T-helper 9 cell (primary cell): ENCODE measurements at places on chromosomes 16 and 17.

GRCh38 chr16:60304720-60305119 lies 1570.6 kb upstream of the GOT2 start:
- DNase-seq = no peak

DNA sequence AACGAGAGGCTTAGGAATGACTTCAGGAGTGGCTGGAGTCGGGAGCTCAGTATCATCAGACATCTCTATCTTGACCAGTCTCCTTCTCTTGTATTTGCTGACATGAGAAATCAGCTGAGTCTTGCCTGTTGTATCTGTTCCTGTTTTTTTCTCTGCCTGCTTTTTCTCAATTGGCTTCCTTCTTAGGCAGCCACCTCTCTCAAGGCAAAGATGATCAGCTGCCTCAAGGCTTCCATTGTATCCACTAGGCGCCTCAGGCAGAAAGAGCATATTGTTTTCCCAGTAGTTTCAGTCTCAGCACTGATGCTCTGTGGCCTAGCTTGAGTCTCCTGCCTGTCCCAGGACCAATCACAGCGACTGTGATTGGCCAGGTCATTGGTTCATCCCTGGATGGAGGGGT lies 306.2 kb downstream of the CPPED1 start:
- DNase-seq = no peak

GRCh38 chr17:61135782-61136181 lies 263.9 kb upstream of the TBX2 start:
- no peak for DNase-seq

DNA sequence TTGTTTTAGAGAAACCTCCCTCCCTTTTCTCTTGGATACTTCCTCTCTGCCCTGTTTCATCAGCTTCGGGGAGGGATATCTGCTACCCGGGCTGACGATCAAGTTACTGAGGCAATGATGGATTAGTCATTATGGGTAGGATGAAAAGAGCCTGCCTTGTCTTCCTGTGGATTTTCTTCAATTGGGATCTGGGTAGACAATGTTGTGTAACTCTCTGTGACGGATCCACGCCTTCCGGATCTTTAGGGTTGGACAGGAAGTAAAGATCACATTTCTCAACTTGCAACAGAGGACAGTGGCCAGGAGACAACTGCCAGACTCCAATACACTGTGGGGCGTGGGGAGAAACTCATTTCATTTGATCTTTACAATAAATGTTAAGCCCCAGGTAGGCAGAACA lies 11.3 kb upstream of the CHST6 start:
- DNase-seq = no peak

GRCh38 chr16:30018731-30019158 lies 4.3 kb upstream of the C16orf92 start:
- no peak for DNase-seq

GRCh38 chr16:85046472-85046916 lies 18.9 kb downstream of the KIAA0513 start:
- DNase-seq = no peak

DNA sequence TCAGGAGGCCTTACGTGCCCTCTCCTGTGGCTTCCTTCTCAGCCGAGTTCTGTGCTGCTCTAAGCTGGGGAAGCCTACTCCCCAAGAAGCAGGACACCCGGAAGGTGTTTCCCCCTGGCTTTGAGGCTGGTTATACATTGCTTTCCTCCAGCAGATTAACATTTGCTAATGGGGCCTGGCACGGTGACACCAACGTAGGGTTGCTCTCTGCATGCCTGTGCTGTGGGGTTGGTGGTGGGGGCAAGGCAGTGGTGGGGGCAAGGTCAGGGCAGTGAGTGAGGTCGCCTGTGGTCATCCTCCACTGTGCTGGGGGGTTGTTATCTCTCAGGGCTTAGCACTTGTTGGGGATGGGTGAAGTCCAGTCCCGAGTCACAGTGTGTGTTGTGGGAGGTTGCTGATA lies 4.2 kb downstream of the USP6 start:
- DNase-seq = no peak

DNA sequence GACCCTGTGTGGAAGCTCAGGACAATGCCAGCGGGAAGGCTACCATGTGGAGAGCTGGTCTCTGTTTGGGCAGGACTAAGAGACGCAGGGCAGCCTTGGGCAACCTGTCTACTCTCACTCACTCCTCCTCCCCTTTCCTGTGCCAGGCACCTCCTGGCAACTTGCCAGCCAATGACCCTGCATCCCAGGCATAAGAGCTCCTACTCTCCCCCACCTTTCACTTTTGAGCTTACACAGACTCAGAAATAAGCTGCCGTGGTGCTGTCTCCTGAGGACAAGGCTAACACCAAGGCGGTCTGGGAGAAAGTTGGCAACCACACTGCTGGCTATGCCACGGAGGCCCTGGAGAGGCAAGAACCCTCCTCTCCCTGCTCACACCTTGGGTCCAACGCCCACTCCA lies 2.6 kb downstream of the HBM start:
- DNase-seq = no peak

DNA sequence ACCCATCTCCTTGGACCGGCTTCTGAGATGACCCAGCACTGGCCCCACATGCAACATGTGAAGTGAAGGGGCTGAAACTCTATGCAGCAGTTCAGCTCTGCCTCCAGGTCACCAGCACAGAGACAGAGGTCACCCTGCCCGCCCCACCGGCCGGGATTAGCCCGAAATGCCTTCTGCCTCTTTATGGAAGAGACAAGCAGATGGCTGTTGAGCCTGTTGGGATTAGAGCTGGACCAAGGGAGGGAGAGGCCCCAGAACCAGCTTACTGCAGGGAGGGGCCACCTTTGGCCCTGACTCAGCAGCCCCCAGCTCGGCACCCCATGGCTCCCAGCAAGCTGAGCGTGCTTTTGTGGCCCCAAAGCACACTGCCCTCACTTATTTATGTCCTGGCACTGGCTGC lies 5.7 kb downstream of the AIPL1 start:
- no peak for DNase-seq

DNA sequence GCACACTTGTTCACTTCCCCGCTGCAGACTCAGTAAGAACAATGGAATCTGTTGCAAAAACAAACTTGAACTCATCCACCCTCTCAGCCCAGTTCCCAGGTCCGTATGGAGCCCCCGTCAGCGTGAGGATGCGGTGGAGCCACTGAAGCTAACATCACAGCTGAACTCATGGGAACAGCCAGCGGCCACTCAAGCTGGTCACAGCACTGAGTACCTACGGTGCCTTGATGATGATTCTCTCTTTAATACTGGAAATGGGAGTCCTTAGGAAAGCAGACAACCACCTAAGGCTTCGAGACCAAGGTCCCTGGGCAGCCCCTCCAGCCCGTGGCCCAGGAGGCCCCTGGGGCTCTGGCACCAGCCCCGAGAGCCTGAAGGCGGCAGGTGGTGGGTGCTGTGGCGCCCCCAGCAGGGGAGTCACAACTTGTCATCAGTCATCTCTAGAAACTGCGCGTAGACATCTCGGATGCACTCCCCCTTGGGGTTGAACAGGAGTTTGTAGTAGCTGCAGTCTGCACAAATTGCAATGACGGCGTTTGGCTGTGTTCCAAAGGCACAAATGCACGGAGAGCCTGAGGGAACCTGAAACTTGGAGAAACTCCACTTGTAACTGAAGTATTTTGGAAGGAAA lies 31.0 kb upstream of the RHOT1 start:
- peak; percentile 15 for DNase-seq

GRCh38 chr16:67019171-67019570 lies 9.8 kb upstream of the CBFB start:
- no peak for DNase-seq

- DNase-seq = no peak
Observed at GRCh38 chr17:43367737-43368242, 31.0 kb upstream of the ARL4D start.

- DNase-seq = no peak
Observed at GRCh38 chr16:4087099-4087885, 28.9 kb downstream of the ADCY9 start.

DNA sequence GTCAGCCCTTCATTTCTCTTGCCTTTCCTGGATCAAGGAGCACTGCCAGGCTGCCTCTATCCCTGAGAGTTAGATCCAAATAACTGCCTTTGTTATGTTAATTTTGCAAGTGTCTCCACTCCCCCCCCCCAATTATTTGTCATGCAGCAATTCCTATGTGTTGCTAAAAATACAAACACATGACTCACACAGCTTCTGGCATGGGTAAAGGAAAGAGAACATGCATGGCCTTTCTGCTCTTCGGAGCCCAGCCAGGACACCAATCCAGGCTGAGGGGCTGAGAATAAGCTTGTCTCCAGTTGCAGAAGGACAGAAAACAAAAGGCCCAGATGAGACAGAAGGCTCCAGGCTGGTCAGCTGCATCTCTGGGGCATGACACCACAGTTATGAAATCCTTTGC lies 148.0 kb upstream of the TNRC6C start:
- no peak for DNase-seq

DNA sequence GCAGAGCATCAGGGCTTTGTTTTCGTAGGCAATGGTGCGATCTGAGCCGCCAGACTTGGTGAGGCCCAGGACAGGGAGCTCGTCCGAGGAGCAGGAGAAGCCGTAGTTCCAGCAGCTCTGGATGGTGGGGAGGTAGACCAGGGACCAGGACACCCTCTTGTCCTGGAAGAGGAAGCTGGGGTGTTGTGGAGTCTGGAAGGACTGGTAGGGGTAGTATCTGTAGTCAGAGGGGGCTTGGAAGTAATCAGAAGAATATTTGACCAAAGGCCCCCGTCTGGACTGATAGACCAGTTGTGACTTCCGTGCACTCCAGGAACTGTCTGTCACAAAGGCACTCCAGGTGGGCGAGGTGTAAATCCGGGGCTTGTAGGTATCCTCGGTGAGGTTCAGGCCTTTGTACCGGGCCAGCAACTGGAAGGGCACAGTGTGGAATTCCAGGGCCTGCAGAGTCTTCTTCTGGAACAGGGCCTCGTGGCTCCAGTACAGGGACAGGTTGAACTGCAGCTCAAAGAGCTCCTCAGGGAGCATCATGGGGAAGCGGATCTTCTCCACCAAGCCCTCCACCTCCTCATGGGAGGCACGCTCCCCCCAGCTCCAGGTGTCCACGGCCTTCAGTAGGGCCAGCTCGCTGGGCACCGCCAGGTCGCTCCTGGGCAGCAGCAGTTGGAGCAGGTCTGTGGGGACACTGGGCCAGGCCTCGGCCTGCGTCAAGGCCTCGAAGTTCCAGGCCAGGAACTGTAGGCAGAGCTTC lies 7.8 kb downstream of the LGALS3BP start:
- no peak for DNase-seq
